Activated B cell treated with CpG ODN at 0.5 μM for 24 hours (primary cell): ENCODE measurements at places on chromosomes 16 and 17. TPM values are rescaled to one million over a fixed set of nuclear protein-coding genes. Genes with fewer than 3 reads are reported as not detected.

KRT27 gene
- not detected in 2 replicates for total RNA-seq

DNA sequence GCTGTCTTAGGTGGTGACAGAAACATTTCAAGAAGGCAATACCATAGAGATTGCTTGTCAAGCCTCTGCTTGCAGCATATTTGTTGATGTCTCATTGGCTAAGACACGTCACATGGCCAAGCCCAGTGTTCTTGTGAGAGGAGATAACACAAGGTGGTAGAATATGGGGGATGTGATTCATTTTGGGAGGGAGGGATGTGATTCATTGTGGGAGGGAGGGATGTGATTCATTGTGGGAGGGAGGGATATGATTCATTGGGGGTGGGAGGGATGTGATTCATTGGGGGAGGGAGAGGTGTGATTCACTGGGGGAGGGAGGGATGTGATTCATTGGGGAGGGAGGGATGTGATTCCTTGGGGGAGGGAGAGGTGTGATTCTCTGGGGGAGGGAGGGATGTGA is 470.5 kb upstream of the SALL1 start:
- H3K4me1 ChIP-seq: no peaks in the 10 kb centered on the region
- no peak overlapping the region for H3K27ac ChIP-seq
- H3K36me3 ChIP-seq: no peaks in the 10 kb centered on the region
- no peak overlapping the region for H3K4me3 ChIP-seq
- no peaks in the 10 kb centered on the region for H3K27me3 ChIP-seq

DNA sequence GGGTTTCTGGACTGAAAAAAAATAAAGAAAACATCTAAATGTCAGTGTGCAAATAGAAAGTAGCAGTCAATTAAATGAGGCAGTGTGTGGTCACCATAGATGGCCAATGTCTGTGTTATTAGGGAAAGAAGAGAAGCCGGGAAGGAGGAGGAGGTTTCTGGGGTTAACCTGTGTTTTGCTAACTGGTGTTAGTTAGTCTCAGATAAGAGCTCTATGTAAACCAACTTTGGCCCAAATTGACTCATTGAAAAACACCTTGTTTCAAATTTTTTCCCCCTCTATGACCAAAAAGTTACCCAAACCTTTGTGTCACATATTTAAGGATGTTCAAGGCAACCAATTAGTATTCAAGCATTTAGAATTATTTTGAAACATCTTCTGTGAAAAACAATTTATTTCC is 530.9 kb downstream of the MAF start:
- H3K4me3 ChIP-seq: no peak overlapping the region
- H3K4me1 ChIP-seq: peaks cover 3% of the 10 kb centered on the region
- H3K27me3 ChIP-seq: peaks cover 12% of the 10 kb centered on the region
- no peak for DNase-seq

MYCBPAP gene
- 2.1 and 2.3 TPM in 2 replicates for total RNA-seq

- DNase-seq: no peak
- no peak overlapping the region for H3K4me3 ChIP-seq
- H3K27ac ChIP-seq: peak overlapping the region; percentile 73
- peaks cover 76% of the 10 kb centered on the region for H3K4me1 ChIP-seq
- H3K36me3 ChIP-seq: peaks cover 58% of the 10 kb centered on the region
- H3K27me3 ChIP-seq: no peaks in the 10 kb centered on the region
Measured at GRCh38 chr16:84577034-84577803, 40.7 kb downstream of the COTL1 start.

DNA sequence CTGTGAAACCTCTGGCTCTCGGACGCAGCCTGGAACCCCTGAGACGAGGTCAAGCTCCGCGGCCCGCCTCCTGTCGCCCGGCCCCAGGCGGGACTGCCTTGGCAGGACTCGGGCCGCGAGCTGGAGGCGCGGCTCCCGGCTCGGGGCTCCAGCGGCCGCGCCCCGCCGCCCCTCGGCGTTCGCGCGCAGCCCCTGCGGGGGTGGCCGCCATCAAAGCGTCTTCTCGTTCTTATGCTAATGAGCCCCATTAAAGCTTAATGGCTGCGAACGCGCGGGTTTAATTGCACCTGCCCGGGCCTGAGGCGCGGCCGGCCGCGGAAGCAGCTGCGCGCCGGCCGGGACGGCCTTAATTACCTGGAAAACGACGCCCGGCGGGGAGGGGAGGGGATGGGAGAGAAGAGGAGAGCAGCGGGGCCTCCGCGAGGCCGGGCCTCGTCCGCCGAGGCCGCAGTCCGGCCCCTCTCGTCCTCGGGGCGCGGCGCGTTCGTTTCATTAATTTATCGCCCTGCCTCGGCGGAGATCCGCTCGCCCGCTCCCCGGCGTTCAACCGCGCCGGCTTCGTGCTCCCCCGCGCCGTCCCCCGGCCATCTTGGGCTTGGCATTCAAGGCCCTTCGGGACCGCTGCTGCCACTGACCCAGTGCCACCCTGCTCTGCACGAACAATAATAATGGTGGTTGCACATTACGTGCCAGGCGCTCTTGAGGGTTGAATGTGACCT is 19.2 kb downstream of the RAI1 start:
- H3K4me1 ChIP-seq: peaks cover 21% of the 10 kb centered on the region
- no peak overlapping the region for H3K27ac ChIP-seq
- H3K4me3 ChIP-seq: peak overlapping the region; percentile 52

GRCh38 chr16:64791756-64792155 is 330.1 kb downstream of the CDH11 start:
- H3K4me1 ChIP-seq: no peaks in the 10 kb centered on the region
- DNase-seq: no peak
- H3K27me3 ChIP-seq: no peaks in the 10 kb centered on the region
- H3K27ac ChIP-seq: no peak overlapping the region

- no peak for DNase-seq
- H3K36me3 ChIP-seq: peaks cover 48% of the 10 kb centered on the region
- H3K27ac ChIP-seq: peak overlapping the region; percentile 31
- H3K4me3 ChIP-seq: peak overlapping the region; percentile 9
- H3K4me1 ChIP-seq: peaks cover 60% of the 10 kb centered on the region
- no peaks in the 10 kb centered on the region for H3K27me3 ChIP-seq
Measured at GRCh38 chr17:45575126-45575885, 84.8 kb upstream of the PLEKHM1 start.

IRF8 gene
- 234 and 248 TPM in 2 replicates for total RNA-seq

- H3K36me3 ChIP-seq: peaks cover 72% of the 10 kb centered on the region
- no peaks in the 10 kb centered on the region for H3K27me3 ChIP-seq
- H3K4me1 ChIP-seq: no peaks in the 10 kb centered on the region
- H3K4me3 ChIP-seq: no peak overlapping the region
Measured at GRCh38 chr16:19659554-19659953, 58.5 kb downstream of the KNOP1 start.

CNGB1 gene
- not detected in 2 replicates for total RNA-seq

DNA sequence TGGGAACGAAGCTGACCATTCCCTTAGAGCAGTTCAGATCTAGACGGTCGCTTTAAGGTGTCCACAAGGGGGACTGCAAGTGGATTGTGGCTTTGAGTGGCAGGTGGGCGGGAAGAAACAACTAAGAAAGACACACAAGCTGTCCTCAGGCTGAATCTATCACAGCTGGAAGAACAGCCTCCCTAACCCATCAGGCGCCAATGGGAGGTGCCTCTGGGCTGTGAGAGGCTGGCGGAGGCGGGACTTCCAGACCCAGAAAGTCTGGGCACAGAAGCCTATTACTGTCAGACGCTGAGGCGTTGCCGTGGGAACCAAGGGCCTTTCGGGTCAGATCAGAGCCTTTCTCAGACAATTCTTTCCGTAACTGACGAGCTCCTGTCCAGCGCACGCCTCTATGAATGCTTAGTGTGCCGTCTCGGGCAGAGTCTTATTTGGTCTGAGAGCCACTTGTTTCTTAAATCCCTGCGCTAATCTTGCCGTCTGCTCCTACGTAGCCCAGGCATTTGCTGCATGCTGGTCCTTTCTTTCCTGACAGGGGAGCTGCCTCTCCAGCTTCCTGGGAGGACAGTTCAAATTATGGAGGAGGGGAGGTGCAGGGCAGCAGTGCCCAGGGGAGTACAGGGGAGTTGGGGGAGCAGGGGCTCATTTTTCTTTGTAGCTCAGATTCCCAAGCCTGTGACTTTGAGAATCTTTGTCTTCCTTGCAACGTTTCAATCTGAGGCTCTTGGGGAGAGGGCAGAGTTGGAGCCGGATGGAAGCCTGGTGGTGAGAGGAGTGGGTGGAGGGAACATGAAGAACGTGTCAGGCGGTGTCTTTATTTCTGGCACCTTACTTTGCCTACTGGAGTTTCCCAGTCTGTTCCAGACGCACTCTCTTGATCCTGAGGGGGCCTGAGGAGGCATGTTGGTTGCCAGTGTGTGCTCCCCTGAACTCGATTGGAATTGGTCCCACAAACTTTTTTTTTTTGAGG is 618.7 kb downstream of the KCNJ18 start:
- H3K27me3 ChIP-seq: no peaks in the 10 kb centered on the region
- no peak overlapping the region for H3K4me3 ChIP-seq
- no peak for DNase-seq
- H3K4me1 ChIP-seq: no peaks in the 10 kb centered on the region
- H3K36me3 ChIP-seq: no peaks in the 10 kb centered on the region
- no peak overlapping the region for H3K27ac ChIP-seq

HOXB2 gene
- total RNA-seq: 2.2 and 2.9 TPM in 2 replicates

GRCh38 chr16:79089735-79090284 is 510.7 kb downstream of the MAF start:
- no peaks in the 10 kb centered on the region for H3K36me3 ChIP-seq
- DNase-seq: no peak
- H3K4me3 ChIP-seq: peak overlapping the region; percentile 64
